Brain (organoid and tissue), 16 donors: ENCODE measurements at places on chromosomes 6 and 20.

GRCh38 chr6:130138116-130138908 lies 84.4 kb downstream of the SAMD3 start:
- DNase-seq, result no peak

DNA sequence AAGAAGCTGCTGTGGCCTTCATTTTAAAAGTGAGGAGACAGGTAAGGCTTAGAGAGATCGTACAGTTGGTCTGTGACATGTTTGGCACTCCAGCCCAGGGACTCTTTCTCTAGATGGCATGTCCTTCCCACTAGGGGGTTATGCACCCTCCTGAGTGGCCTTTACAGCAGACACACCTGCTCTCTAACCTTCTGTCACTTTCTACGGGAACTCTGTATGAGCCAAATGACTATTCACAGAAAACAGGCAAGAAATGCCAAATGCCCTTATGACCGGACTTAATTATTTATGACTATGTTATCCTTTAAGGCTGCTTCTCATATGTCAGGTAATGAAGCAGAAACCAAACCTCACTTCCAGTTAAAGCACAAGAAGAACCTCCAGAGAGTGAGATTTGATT lies 91.2 kb downstream of the MAP3K5 start:
- DNase-seq, result peak; percentile 22

GRCh38 chr20:53829255-53829723 lies 235.7 kb upstream of the ZNF217 start:
- no peak for DNase-seq

- DNase-seq, result peak; percentile 41
These were observed 76.7 kb upstream of the LAMA2 start for GRCh38 chr6:128806261-128806660.
